ENCODE measurements at places on chromosomes 12 and 14. TPM values are rescaled to one million over a fixed set of nuclear protein-coding genes. Genes with fewer than 3 reads are reported as not detected.
A peak's percentile ranks its signal among the peaks of the same experiment; 100 is the strongest.

The MYO1H gene
- not detected for total RNA-seq

The NPFF gene
- not detected for total RNA-seq

The TCL1B gene
- not detected for total RNA-seq

The AMIGO2 gene
- total RNA-seq, result 17.7 TPM

The KCNJ8 gene
- total RNA-seq, result 14.6 TPM

The PRPF40B gene
- total RNA-seq, result 15.8 TPM

The TMEM119 gene
- total RNA-seq, result 22.5 TPM

The DNAJC22 gene
- 1.7 TPM for total RNA-seq

DNA sequence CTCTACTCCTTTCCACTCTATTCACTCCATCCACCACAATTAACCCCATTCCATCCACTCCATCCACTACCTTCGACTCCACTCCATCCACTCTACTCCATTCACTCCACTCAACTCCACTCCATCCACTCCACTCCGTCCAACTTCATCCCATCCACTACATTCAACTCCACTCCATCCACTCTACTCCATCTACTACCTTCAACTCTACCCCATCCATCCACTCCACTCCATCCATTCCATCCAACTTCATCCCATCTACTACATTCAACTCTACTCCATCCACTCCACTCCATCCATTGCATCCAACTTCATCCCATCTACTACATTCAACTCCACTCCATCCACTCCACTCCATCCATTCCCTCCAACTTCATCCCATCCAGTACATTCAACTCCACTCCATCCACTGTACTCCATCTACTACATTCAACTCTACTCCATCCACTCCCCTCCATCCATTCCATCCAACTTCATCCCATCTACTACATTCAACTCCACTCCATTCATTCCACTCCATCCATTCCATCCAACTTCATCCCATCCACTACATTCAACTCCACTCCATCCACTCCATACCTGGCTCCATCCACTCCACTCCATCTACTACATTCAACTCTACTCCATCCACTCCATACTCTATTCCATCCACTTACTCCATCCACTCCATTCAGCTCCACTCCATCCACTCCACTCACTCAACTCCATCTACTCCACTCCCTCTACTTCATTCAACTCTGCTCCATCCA lies 16.4 kb downstream of the HNF1A start:
- no peaks in the 10 kb centered on the region for H3K27me3 ChIP-seq
- DNase-seq, result no peak
- H3K27ac ChIP-seq, result no peak overlapping the region
- no peaks in the 10 kb centered on the region for H3K36me3 ChIP-seq
- H3K4me1 ChIP-seq, result peaks cover 3% of the 10 kb centered on the region

DNA sequence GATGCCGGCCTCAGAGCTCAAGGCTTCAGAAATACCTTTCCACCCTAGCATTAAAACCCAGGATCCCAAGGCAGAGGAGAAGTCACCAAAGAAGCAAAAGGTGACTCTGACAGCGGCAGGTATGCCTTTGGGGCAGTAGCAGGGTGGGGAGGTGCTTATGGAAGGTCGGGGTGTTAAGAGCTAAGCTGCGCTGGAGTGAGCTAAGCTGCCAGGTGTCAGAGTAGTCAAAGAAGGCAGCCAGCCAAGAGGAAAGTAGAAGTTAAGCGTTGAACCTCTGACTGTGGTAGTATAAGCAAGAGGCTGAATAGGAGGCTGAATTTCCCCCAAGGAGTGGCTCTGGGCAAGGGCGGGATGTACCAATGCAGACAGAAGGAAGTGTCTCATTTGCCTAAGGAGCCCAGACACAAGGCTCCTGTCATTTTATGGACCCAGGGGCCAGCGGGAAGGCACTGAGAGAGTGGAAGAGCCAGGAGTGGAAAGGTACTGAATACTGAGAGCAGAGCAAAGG lies 29.2 kb downstream of the DYRK4 start:
- no peaks in the 10 kb centered on the region for H3K4me1 ChIP-seq
- H3K4me3 ChIP-seq, result no peak overlapping the region
- DNase-seq, result no peak

- H3K36me3 ChIP-seq, result no peaks in the 10 kb centered on the region
- H3K4me1 ChIP-seq, result no peaks in the 10 kb centered on the region
- no peak overlapping the region for H3K27ac ChIP-seq
- H3K27me3 ChIP-seq, result peaks cover 12% of the 10 kb centered on the region
- H3K4me3 ChIP-seq, result no peak overlapping the region
These were observed 11.6 kb upstream of the SPTB start for GRCh38 chr14:64891173-64891838.

DNA sequence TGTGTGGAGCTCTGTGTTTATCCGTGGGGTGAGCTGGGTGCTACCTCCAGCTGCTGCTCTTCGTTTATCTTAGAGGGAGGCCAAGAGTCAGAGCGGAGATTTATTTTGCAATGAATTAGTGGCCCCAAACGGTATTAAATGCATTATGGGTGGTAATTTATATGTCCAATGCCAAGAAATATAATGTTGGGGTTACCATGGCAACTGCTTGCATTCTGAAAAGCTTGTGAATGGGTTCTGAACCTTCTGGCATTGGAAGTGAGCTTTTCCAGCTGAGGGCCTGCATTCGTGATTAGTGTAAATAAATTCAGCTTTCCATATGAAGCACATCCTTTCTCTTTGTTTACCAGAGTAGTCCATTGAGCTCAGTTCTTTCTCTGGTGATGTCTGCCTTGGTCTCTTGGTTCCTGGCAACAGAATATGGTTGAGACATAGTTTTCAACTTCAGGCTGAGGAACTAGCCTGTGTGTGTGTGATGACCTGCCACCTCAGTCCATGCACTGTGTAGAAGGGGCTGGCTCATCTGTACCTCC lies 51.8 kb downstream of the TRAF3 start:
- no peaks in the 10 kb centered on the region for H3K27me3 ChIP-seq
- H3K27ac ChIP-seq, result no peak overlapping the region
- peak; percentile 87 for DNase-seq
- H3K36me3 ChIP-seq, result peaks cover 7% of the 10 kb centered on the region

DNA sequence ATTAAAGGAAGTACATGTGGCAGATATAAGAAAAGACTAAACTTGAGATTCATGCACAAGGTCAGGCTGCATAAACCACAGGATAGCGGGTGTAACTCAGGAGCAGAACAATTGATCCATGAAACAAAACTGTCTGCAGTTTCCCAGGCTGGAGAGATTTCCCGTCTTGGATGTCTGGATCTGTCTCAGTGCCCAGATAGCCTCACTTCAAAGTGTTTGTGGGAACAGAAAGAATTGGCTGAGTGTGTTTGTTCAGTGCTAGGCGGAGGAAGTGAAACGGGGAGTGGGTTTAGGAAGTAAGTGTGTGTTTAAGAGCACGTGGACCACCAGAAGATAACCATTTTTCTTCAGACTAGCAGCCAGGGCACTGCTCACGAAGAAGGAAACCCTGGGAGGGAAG lies 1.4 kb upstream of the RNASE10 start:
- no peaks in the 10 kb centered on the region for H3K36me3 ChIP-seq
- DNase-seq, result peak; percentile 51
- H3K27me3 ChIP-seq, result no peaks in the 10 kb centered on the region
- no peaks in the 10 kb centered on the region for H3K4me1 ChIP-seq
- H3K27ac ChIP-seq, result no peak overlapping the region

GRCh38 chr12:47231456-47231855 lies 151.7 kb upstream of the AMIGO2 start:
- H3K4me1 ChIP-seq, result no peaks in the 10 kb centered on the region
- DNase-seq, result no peak
- H3K4me3 ChIP-seq, result no peak overlapping the region
- no peaks in the 10 kb centered on the region for H3K36me3 ChIP-seq
- H3K27ac ChIP-seq, result peak overlapping the region; percentile 59
- no peaks in the 10 kb centered on the region for H3K27me3 ChIP-seq

GRCh38 chr14:65370801-65371248 lies 41.7 kb upstream of the FUT8 start:
- no peak for DNase-seq
- H3K4me3 ChIP-seq, result no peak overlapping the region
- H3K4me1 ChIP-seq, result no peaks in the 10 kb centered on the region
- no peak overlapping the region for H3K27ac ChIP-seq

DNA sequence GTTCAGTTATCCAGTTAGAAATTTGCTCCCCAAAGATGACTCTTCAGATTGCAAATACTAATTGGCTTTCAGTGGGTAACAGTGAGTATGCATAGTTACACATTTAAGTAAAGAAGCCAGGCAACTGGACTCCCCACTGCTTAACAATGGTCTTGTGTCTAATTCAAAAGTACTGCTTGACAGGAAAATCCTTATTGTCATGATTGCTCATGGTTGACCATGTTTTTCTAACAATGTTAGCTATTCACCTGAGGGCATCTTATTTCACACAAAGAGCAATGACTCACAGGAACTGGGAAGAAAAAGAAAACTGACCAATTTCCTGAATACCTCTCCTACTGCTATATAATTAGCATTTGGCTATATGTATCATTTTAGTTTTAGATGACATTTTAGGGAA lies 33.7 kb upstream of the ALG10B start:
- no peak overlapping the region for H3K4me3 ChIP-seq
- no peak for DNase-seq
- no peaks in the 10 kb centered on the region for H3K27me3 ChIP-seq
- H3K36me3 ChIP-seq, result no peaks in the 10 kb centered on the region
- H3K27ac ChIP-seq, result no peak overlapping the region

DNA sequence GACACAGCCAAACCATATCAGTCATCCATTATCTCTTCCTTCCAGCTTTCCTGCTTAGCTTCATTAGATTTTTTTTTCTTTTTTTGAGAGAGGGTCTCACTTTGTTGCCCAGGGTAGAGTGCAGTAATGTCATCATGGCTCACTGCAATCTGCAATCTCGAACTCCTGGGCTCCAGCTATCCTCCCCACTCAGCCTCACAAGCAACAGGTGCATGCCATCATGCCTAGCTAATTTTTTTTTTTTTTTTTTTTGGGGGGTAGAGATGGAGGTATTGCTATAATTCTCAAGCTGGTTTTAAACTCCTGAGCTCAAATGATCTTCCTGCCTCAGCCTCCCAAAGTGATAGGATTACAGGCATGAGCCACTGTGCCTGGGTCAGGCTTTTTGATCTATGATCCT lies 38.3 kb upstream of the PPM1A start:
- H3K36me3 ChIP-seq, result no peaks in the 10 kb centered on the region
- no peak overlapping the region for H3K27ac ChIP-seq
- H3K4me3 ChIP-seq, result no peak overlapping the region

DNA sequence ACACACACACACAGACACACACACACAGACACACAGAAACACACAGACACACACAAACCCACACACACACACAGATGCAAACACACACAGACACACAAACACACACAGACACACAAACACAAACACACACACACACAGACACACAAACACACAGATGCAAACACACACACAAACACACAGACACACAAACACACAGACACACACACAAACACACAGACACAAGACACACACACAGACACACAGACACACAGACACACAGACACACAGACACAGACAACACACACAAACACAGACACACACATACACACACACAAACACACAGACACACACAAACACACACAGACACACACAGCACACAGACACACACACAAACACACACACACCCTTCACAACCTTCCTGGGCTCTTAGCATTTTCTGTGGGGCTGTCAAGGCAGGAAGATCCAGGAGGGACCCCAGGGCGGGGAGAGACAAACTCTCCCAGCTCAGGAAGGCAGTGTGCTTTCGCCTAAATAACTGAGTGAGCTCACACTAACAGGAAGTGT lies 24.2 kb upstream of the INF2 start:
- peak; percentile 54 for DNase-seq
- H3K4me3 ChIP-seq, result no peak overlapping the region
- no peak overlapping the region for H3K27ac ChIP-seq
- H3K4me1 ChIP-seq, result peaks cover 6% of the 10 kb centered on the region
- no peaks in the 10 kb centered on the region for H3K36me3 ChIP-seq

- peak; percentile 99 for DNase-seq
- H3K4me1 ChIP-seq, result peaks cover 77% of the 10 kb centered on the region
- no peak overlapping the region for H3K4me3 ChIP-seq
- peaks cover 9% of the 10 kb centered on the region for H3K36me3 ChIP-seq
These were observed 9.8 kb downstream of the CTDSP2 start for GRCh38 chr12:57836442-57837375.

DNA sequence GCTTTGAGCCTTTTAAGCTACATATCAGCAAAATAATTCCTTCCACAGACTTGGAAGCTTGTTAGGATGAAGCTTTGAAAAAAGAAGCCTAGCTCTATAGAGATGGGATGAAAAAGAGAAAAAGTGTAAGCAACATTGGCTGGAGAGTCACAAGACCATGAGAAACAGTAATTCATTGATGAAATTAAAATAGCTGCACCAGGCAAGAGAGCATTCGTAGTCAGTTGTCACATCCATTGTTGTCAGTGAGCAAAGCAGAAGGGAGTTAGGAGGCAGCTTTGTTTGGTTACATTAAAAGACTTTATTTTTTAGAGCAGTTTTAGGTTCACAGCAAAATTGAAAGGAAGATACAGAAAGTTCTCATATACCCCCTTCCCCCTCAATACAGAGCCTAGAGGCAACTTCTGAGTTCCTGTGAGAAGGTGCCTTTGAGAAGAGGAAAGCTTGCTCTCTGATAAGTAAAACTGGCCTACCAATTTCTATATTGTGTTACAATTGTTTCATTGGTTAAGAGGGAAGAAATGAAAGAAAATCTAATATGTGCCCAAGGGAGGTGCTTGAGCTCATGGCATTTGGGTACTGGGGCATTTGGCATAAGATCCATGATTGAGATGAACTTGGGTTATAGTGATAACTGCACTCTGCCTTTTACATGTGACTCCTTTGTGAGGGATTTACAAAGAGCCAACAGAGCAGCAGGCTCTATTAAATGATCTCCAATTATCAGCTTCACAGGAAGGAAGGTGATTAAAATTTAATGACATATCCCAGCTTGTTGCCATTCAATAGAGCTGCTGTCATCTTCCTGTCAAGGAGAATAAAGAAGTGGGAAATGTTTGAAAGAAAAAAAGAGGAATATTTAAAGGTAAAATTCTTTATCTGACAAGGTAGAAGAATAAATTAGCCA lies 361.3 kb upstream of the TMTC1 start:
- H3K4me3 ChIP-seq, result no peak overlapping the region
- DNase-seq, result no peak
- H3K4me1 ChIP-seq, result no peaks in the 10 kb centered on the region
- H3K27ac ChIP-seq, result no peak overlapping the region

DNA sequence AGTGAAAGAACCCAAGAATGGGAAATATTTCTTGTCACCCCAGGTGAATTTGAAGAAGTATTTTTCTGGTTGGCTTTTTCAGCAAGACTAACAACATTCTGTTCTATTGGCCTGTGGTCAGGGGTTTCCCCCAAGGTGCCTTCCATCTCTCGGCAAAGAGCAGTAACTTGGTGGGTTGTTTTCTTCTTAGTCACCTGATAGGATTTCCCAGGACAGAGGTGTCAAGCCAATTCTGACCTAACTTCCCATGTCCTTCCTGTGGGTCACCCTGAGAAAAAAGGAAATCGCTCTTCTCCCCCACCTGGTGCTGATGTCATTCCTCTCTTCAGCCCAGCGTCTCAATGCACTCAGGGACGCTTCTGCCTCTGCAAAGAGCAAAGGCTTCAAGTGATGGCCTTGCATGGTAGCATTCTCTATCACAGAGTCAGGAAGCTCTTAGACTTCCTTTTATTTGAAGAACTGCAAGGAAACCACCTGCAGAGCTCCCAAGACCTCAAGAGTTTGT lies 16.1 kb upstream of the IFNG start:
- no peaks in the 10 kb centered on the region for H3K27me3 ChIP-seq
- H3K4me1 ChIP-seq, result no peaks in the 10 kb centered on the region
- no peak overlapping the region for H3K4me3 ChIP-seq
- no peak for DNase-seq
- H3K27ac ChIP-seq, result no peak overlapping the region

GRCh38 chr12:121949648-121950397 lies 31.4 kb downstream of the CFAP251 start:
- H3K27ac ChIP-seq, result no peak overlapping the region
- H3K4me3 ChIP-seq, result no peak overlapping the region
- no peaks in the 10 kb centered on the region for H3K36me3 ChIP-seq
- no peaks in the 10 kb centered on the region for H3K27me3 ChIP-seq
- no peaks in the 10 kb centered on the region for H3K4me1 ChIP-seq

All from lung (tissue), 17 donors.